Thyroid gland (tissue), 4 donors: ENCODE measurements at places on chromosomes 12 and 14. TPM values are rescaled to one million over a fixed set of nuclear protein-coding genes. Genes with fewer than 3 reads are reported as not detected.
A peak's percentile ranks its signal among the peaks of the same experiment; 100 is the strongest.

- H3K4me1 ChIP-seq: peaks cover 4% of the 10 kb centered on the region
- no peaks in the 10 kb centered on the region for H3K36me3 ChIP-seq
- no peak overlapping the region for H3K27ac ChIP-seq
- no peak overlapping the region for H3K4me3 ChIP-seq
- no peaks in the 10 kb centered on the region for H3K27me3 ChIP-seq
Measured at GRCh38 chr12:108104657-108105056, 24.4 kb upstream of the WSCD2 start.

DNA sequence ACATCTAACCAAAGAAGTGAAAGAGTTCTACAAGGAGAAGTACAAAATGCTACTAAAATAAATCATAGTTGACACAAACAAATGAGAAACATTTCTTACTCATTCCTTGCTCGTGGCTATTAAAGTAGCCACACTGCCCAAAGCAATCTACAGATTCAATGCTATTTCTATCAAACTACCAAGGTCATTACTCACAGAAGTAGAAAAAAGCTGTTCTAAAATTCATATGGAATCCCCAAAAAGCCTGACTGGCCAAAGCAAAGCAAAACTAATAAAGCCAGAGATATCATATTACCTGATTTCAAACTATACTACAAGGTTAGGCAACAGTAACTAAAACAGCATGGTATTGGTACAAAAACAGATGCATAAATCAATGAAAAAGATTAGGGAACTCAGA lies 305.6 kb downstream of the RPAP3 start:
- DNase-seq: no peak
- no peaks in the 10 kb centered on the region for H3K36me3 ChIP-seq
- H3K4me3 ChIP-seq: no peak overlapping the region
- no peak overlapping the region for H3K27ac ChIP-seq
- H3K4me1 ChIP-seq: no peaks in the 10 kb centered on the region
- H3K27me3 ChIP-seq: no peaks in the 10 kb centered on the region

DNA sequence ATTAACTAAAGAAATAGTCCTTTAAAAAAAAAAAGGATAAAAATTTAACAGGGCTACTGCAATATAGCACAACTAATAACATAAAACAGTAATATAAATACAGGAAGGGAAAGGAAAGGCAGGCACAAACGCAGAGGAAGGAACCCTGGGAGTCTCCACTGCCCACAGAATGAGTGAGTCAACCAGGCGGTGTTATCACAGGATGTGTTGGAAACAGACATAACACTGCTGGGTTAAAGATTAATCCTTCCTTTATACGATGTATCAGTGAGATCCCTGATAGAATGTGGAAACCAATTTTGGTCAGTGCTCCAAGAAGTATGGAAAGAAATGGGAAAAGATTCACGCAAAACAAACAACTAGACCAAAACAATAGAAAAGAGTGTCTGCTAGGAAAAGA lies 47.9 kb downstream of the FGD6 start:
- no peak overlapping the region for H3K27ac ChIP-seq
- H3K27me3 ChIP-seq: no peaks in the 10 kb centered on the region
- H3K36me3 ChIP-seq: no peaks in the 10 kb centered on the region

- no peak overlapping the region for H3K27ac ChIP-seq
- H3K36me3 ChIP-seq: no peaks in the 10 kb centered on the region
- H3K4me1 ChIP-seq: peaks cover 8% of the 10 kb centered on the region
- H3K4me3 ChIP-seq: no peak overlapping the region
- H3K27me3 ChIP-seq: no peaks in the 10 kb centered on the region
Measured at GRCh38 chr12:19148860-19149259, 19.3 kb downstream of the PLEKHA5 start.

PRKD1 gene
- 13.4 TPM for total RNA-seq

DNA sequence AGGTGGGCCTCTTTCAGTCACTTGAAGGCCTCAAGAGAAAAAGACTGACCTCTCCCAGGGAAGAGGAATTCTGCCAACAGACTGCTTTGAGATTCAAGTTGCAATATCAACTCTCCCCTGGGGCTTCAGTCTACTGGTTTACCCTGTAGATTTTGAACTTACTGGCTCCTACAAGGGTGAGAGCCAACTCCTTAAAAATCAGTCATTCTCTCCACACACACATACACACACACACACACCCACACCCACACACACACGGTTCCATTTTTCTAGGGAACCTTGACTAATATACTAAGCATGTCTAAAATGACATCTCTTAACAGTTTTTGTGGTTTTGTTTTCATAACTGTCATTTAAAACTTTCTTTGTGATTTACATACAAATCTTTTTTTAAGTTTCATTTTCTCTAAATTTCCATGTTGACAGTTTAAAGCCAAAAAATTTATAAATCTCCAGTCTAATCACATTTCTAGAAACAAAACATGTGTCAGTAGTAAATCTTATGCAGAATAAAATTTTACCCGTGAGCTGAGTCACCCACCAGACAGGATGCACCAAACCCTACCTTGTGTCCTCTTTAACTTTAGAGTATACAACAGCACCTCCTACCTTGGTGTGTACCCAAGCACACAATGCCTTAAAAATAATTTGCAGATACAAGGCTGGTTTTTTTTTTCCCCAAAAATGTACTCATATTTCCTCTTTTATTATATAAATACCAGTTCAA lies 394.6 kb downstream of the AEBP2 start:
- DNase-seq: no peak
- no peaks in the 10 kb centered on the region for H3K4me1 ChIP-seq
- no peak overlapping the region for H3K4me3 ChIP-seq
- no peaks in the 10 kb centered on the region for H3K27me3 ChIP-seq
- no peak overlapping the region for H3K27ac ChIP-seq

CCDC177 gene
- total RNA-seq: not detected

- H3K27me3 ChIP-seq: no peaks in the 10 kb centered on the region
- peak overlapping the region; percentile 58 for H3K4me3 ChIP-seq
- peak overlapping the region; percentile 95 for H3K27ac ChIP-seq
- no peaks in the 10 kb centered on the region for H3K4me1 ChIP-seq
- no peak for DNase-seq
Measured at GRCh38 chr12:93573552-93574223, 1.2 kb downstream of the SOCS2 start.

LRIG3 gene
- 191 TPM for total RNA-seq

GRCh38 chr14:71245659-71246361 lies 338.6 kb downstream of the PCNX1 start:
- H3K27me3 ChIP-seq: no peaks in the 10 kb centered on the region
- no peak overlapping the region for H3K4me3 ChIP-seq
- H3K27ac ChIP-seq: no peak overlapping the region
- no peaks in the 10 kb centered on the region for H3K36me3 ChIP-seq

GRCh38 chr12:57119294-57120085 lies 8.3 kb upstream of the STAT6 start:
- H3K27ac ChIP-seq: no peak overlapping the region
- no peaks in the 10 kb centered on the region for H3K4me1 ChIP-seq
- DNase-seq: no peak
- no peaks in the 10 kb centered on the region for H3K27me3 ChIP-seq
- no peak overlapping the region for H3K4me3 ChIP-seq
